Stomach (tissue), 19 donors: ENCODE measurements at places on chromosomes 5 and 9. TPM values are rescaled to one million over a fixed set of nuclear protein-coding genes. Genes with fewer than 3 reads are reported as not detected.

Gene NTRK2
- total RNA-seq: 8.8 TPM

Gene SMIM32
- total RNA-seq: not detected

Gene LRRC19
- 3.7 TPM for total RNA-seq

Gene LHX3
- not detected for total RNA-seq

Gene SLC25A25
- 14.9 TPM for total RNA-seq

Gene COL23A1
- total RNA-seq: 5.0 TPM

Gene FSTL4
- 0.37 TPM for total RNA-seq

DNA sequence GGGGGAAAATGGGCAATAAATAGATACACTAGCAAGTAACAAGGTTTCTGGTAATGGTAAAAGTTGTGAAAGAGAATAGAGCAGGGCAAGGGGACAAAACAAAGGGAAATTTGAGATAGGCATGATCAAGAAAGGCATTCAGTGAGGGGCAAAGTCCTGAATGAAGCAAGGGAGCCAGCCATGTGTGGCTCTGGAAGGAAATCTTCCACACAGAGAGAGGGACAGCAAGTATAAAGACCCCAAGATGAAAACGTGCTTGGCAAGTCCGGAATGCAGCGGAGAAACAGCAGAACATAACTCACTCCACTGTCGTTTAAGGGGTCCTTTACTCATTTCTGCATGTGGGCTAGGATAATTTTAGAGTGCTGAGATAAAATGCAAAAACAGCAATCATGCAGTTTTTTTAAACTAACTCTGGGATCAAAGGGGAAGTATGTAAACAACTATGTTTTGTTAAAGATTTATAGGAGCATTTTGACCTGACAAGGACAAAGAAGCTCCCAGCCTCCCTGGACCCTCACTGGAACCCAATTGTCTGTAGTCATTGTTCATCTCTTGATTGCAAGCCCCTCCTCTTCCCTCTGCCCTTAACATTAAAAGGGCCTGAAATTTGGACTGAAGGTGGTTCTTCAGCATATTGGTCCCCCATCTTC lies 22.9 kb upstream of the AOPEP start:
- DNase-seq: no peak

DNA sequence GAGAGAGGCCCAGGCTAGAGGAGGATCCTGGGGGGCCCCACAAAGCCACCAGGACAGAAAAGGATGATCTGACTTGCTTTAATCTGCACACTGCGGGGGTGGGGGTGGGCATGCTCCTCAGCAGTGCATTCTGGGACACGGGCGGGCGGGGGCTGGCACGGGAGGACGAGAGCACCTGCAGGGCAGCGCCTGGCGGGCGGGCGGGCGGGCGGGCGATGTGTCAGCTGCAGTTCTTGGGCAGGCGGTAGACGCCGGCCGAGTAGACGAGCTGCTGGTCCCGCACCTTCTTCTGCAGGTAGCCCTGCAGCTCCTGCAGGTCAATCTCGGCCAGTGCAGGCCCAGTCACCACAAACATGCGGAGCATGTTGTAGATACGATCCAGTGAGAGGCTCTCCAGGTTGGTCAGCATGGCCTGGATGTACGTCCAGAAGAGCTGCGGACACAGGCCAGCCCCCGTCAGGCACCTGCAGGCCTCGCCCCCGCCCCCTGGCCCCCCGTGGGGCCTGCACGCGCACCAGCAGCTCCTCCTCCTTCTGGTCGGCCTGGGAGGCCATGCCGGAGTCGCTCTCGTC lies 3.0 kb upstream of the TMEM210 start:
- DNase-seq: no peak

DNA sequence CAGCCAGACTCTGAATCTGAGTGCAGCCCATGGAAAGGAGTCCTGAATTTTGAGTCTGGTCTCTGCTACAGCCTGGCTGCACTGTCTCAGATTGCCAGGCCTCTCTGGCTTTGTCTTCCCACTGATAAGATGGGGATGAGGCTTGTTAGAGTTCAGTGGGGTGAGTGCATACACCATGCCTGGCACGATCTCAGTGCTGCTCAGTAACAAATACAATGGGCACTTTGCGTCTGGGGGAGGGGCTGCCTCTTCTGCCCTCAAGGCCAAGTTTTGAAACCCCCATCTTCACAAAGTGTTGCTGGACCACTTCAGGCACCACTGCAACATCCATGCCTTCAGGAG lies 49.0 kb downstream of the PPARGC1B start:
- DNase-seq: no peak

- no peak for DNase-seq
These were observed 10.4 kb downstream of the STOM start for GRCh38 chr9:121359351-121360294.

DNA sequence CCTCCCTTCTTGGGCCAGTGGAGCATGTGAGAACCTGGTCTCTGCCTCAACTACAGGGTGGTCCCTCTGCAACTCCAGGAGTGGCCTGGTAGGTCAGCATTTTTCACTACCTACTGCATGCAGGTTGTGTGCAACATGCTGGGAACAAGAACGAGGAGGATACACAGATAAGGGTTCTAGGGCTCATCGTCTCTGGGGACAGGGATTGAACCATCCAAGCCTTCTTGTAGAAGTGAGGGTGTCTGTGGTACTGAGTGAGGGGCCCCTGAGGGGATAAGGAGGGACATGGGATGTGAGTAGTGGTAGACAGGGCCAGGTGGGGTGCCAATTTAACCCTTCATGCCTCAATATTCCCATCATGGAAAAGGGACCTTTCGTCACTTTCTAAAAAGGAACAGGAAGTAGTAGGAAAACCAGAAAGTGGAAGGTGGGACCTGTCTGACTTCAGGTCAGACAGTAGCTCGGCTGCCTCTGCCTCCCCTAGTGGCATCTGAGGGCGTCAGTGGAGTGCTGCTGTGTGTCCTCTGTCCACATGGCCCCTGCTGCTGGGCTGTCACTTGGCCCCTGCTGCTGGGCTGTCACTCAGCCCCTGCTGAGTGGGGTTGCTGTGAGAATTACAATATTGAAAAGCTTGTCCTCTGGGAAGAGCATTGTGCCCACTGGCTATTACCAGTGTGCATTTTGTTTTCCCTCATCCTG lies 48.6 kb upstream of the RNU6ATAC start:
- no peak for DNase-seq

- DNase-seq: peak; percentile 84
These were observed 51.7 kb downstream of the SHB start for GRCh38 chr9:38017149-38017884.

DNA sequence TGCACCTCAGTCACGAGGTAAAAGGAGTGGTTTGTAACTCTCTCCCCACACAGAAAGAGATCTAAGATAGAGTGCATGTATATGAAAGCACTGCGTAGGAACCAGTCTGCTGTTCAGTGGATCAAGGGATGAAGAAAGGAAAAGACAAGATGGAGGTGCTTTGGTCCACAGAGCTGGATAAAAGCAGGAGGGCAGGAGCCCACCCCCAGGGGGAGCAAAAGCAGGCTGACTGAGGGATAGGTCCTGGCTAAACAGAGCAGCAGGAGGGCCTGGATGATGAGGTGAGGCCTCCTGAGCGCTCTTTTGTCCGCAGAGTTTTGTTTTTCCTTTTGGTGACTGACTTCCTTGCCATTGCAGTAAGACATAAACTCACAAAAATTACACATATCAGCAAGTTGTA lies 293.5 kb upstream of the C9orf72 start:
- DNase-seq: no peak

DNA sequence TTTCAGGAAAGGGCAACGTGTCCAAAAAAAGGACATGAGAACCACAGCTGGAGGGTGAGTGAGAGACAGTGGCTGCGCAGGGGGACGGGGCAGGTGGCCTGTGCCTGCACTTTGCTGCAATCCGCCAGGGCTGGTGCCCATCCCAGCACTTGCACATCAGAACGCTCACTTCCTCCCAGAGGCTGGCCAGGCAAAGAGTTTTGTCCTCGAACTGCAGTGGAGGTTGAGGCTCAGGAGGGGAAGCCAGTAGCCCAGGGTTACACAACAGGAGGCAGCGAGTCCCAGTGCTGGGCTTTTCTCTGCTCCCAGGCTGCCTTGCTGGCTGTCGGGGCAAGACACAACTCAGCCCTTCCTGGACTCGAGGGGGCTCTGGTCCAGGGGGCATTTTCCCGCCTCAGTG lies 33.1 kb downstream of the CRB2 start:
- no peak for DNase-seq

GRCh38 chr9:77215874-77216273 lies 38.5 kb downstream of the VPS13A start:
- DNase-seq: peak; percentile 8

DNA sequence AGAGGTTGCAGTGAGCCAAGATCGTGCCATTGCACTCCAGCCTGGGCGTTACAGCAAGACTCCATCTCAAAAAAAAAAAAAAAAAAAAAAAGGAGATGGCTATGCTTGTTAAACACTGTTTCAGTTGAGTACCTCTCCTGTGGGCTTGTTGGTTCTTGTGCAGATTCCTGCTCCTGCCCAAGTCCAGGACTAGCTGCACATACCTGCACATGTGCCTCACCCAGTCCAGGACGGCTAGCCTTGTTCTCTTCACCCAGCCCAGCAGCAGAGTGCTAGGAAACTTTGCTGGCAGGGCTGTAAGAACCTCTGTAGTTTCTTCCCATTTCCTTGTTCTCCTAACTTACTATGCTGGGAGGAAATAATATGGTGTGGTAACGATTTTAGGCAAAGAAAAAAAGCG lies 234.1 kb upstream of the DMRT1 start:
- no peak for DNase-seq

- DNase-seq: no peak
These were observed 1.6 kb upstream of the CD72 start for GRCh38 chr9:35619800-35620158.

DNA sequence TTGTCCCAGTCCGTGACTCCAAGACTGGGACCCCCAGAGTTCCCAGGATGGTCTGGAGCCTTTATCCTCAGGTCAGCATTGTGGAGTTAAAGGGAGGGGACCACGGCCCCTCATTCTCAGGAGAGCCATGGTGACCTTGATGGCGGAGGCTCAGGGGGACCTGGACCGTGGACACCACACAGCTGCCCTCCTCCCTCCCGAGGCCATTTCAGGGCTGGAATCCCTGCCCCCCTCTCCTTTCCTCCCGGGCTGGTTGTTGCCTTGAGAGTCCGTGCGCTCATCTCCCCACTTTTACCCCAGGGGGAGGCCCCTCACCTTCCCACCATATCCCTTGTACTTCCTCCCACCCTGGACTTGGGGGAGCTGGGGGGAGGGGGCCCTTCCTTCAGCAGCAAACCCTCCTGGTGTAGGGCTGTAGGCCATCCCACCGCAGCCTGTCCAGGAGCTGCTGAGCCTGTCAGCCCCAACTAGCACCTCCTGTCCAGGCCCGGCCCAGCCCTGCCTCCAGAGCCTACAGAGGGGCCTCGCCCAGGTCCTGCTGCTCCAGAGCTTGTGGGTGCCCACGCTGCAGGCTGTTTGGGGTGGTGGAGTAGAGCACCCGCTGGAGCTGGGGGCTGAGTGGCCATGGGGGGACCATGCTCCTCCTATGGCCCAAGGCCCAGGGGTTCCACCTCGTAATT lies 14.3 kb upstream of the AJM1 start:
- DNase-seq: no peak

- peak; percentile 65 for DNase-seq
These were observed 53.4 kb downstream of the CYSTM1 start for GRCh38 chr5:140228364-140228837.

DNA sequence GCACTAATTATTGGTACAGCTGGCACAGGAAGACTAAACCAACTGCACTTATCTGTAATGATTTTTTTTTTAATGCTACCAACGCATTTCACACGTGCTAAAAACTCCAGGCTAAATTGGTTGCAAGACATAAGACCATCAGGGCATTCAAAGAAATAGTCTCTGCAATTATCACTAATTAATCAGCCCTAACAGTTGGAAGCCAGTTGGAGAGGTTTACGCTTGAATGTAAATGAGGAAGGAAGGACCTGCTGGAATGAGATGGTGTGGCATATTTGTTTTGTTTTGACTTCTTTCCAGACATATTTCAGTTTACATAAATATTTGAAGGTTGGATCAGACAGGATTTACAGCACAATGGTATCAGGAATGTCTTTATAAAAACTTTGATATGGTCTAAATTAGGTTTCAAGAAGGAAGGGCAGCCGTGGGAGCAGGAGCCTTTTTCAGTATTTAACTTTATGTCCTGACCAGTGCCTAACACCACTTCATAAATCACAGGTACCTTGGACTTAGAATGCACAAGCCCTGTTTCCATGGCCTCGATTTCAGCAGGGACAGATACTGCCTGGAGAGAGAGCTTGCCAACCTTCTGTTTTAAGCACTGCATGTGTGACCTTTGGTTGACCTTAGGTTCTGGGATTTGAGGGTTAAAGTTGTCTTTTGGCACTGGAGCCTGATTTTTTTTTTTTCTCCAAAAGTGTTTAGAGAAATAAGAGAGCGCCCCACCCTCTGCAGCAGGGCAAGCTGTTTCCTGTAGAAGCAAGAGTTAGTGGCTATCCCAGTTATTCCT lies 199.8 kb upstream of the MAP3K1 start:
- DNase-seq: no peak

GRCh38 chr5:984774-985173 lies 23.8 kb upstream of the NKD2 start:
- DNase-seq: no peak

- no peak for DNase-seq
These were observed 21.2 kb downstream of the ABLIM3 start for GRCh38 chr5:149162401-149163084.

DNA sequence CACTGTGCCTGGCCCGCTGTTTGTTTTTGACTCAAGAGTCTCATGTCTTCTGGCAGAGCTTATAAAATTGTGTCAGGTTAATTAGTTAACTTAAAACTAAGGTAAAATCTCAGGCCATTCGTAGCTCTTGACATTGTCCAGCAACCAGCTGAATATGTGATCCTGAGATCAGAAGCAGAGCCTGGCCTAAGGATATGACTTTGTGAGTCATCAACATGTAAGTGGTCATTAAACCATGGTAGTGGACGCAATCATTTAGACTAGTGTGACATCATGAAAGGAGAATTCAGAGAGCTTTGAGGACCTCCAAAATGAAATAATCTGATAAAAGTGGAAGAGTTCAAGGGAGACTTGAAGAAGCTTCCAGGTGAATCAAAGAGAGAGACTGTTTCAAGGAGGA lies 23.3 kb downstream of the SPZ1 start:
- no peak for DNase-seq
